Fibroblast of skin of left biceps (primary cell): ENCODE measurements at places on chromosomes 7 and 10.

- no peak for DNase-seq
Observed at GRCh38 chr7:151700586-151701165, 176.2 kb downstream of the PRKAG2 start.

DNA sequence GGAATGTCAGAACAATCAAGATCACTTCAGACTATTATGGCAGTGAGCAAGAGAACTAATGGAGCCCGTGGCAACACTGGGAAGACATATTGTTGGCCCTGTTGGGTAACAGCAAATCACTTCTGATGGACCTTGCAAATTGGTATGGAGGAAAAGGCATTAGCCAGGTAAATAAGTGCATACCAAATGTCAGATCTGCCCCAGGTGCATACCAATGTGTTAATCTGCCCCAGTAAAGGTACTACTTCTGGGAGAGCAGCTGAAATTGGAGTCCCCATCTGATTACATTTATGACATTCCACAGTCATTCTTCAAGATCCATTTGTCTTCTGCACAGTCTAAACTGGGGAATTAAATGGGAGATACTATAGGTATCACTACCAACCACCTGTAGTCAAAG lies 3.7 kb upstream of the SGMS1 start:
- DNase-seq = no peak

DNA sequence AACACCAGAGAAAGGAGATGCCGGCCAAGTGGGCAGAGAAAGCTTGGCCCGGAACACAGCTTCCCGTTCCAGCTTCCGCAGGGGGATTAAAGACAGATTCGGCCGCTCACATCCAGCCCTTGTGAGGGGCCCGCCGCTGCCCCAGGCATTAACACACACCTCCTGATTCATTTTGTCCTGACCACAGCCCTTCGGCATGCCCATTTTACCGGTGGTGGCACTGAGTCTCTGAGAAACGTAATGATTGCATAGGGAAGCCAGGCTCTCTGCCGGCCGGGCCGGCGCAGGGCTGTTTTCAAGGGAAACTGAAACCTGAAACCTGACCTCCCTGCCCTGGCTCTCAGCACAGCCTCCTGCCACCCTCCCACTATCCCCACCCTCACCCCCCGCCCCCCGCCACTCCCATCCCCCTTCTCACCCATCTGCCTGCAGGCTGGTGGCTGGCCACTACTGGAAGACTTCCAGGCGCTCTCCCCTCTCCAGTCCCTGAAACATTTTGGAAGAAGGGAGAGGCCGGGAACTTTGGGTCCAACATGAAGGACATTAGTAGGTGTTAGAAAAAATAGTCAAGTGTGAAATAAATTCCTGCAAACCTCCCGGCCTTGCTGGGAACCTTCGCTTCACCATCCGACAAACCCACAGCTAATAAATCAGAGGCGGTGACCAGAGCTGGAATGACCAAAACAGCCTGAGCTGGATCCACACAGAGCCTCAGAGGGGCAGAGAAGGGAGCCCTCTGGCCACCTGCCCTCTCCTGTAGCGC lies 83.5 kb upstream of the CUX1 start:
- no peak for DNase-seq

- no peak for DNase-seq
Observed at GRCh38 chr7:34417781-34418180, 240.2 kb upstream of the NPSR1 start.

DNA sequence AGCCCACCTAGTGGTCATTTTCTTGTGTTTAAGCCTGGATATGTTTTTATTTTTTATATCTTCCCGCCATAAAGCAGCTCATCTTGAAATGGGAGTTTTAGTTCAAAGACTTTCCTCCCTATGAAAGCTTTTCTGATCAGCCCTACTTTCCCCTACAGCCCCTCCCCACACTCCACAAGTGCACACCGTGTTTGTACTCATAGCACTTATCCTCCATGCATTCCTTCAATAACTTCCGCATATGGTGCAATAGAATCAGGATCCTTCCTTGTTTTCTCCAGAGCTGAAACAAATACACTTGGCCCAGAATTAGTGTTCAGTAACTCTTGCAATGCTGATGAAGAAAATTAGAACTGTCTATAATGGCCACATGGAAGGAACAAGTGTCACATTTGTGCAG lies 235.9 kb downstream of the KCNMA1 start:
- DNase-seq = no peak

GRCh38 chr7:74306730-74307469 lies 17.7 kb downstream of the CLIP2 start:
- peak; percentile 17 for DNase-seq

DNA sequence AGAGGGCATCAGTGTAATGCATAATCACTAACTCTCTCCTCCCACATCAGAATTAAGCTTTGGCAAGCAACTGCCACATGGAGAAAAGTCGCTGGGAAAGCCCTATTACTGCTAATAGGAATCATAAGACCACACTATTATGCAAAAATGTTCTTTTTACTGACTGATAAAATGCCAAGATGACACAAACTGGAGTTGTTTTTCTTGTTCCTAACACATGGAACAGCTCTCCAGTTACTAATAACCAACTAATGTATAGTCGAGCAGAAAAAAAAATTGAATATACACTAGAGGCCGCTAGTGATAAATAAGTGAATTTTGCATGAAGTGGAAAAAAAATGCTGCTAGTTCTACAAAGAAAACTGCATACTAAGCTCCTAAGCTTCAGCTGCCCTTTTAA lies 165.6 kb downstream of the TPK1 start:
- DNase-seq = peak; percentile 0

- DNase-seq = no peak
Observed at GRCh38 chr10:130807721-130808120, 503.8 kb downstream of the TCERG1L start.

- DNase-seq = no peak
Observed at GRCh38 chr10:82438277-82438676, 563.3 kb downstream of the NRG3 start.

DNA sequence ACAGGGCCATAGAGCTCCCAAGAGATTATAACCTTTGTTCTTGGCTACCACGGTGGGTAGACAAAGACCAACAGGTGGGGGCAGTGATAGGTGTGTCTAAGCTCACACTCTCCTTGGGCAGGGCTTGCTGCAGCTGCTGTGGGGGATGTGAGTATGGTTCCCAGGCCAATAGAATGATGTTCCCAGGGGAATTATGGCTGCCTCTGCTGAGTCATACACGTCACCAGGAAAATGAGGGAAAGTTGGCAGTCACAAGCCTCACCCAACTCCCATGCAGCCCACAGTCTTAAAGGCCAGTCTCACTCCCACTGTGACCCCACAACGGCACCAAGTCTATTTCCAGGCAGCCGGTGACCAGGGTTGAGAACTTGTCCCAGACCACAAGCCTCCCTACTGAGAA lies 453.4 kb upstream of the PODXL start:
- DNase-seq = no peak

- DNase-seq = no peak
Observed at GRCh38 chr10:130193033-130193432, 56.8 kb downstream of the GLRX3 start.

GRCh38 chr7:134535272-134535918 lies 8.0 kb downstream of the AKR1B10 start:
- DNase-seq = no peak

DNA sequence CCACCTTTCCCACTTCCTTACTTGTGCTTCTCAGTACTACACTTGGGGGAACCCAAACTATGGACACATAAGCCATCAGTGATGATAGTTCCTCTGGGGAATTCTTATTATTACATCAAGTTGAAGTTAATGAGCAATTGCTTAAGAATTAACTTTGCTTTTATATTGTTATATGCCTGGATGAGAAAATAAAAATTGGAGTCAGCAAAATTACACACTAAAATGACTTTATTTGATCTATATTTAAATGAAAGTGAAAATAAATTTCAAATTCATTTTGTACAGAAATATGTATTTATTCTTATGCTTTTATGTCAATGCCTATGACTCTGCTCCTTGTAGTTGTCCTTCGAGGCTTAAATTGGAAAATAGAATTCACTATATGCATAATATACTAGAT lies 149.4 kb upstream of the KCND2 start:
- no peak for DNase-seq
